ENCODE measurements at places on chromosomes 16 and 17.

- DNase-seq = peak; percentile 56
Observed at GRCh38 chr17:6456914-6457687, 12.8 kb downstream of the PIMREG start.

GRCh38 chr16:88503771-88504488 is 50.9 kb downstream of the ZFPM1 start:
- no peak for DNase-seq

- peak; percentile 11 for DNase-seq
Observed at GRCh38 chr17:72913142-72913682, 179.3 kb downstream of the SLC39A11 start.

DNA sequence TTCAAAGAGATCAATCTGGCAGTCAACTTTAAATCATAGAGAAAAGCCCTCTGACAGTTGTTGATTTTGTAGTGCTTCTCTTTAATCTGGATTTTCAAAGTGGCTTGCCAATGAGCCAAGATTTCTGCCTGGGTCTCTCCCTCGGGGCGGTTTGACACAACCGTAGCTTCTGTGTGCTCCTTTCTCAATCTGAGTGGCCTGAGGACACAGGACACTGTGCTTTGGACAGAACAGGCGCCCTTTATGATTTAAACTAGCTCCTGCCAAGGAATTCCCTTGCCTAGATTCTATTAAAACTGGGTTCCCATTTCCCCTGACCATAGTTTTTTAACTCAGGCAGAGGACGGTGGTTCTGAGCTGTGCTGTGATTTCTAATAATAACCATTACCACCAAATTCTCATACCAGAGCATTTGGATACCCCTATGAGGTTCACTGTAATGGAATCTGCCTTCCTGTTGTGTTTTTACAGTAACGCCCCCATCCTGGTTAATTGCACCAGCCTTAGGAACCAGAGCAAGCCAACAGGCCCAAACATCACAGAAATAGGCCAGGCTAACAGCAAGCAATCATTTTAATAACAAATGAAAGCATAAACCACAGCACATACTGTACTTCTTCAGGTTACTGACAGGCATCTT is 4.0 kb downstream of the ZFHX3 start:
- peak; percentile 80 for DNase-seq

DNA sequence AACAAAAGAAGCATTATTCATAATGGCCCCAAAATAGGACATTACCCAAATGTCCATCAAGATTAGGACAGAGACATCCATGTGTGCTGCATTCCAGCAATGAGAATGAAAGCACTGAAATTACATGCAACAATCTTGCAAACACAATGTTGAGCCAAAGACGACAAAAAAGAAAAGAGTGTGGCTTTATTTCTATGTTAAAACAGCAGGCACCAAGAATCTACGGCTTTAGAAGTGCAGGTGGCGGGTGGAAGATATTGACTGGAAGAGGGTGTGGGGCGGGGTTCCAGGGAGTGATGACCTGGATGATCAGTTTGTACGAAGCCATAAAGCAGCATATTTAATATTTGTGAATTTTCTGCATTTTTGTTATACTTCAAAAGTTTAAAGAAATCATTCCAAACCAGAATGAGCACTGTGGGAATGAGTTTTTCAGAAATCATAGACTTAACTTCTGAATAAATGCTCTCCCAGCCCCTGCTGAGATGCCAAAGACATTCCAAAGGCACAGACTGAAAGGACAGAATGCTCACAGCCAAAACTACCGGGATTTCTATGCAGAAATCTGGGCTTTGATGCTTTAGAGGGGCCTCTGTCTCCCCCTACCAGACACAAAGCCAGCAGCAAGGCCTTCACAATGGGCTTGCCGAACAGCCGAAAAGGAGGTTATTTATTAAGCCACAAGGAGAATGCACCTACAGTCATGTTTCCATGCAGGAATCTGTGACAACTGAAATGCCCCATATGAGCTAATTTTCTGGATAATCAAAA is 361.6 kb downstream of the GRIN2A start:
- DNase-seq = no peak

- no peak for DNase-seq
Observed at GRCh38 chr16:72987480-72987901, 60.4 kb downstream of the ZFHX3 start.

- DNase-seq = no peak
Observed at GRCh38 chr17:74431568-74432423, at the start of gene GPRC5C. TSS of gene GPRC5C (plus strand) at chr17:74432088. CDS start at chr17:74439777, 7,689 bp downstream.

GRCh38 chr16:11159282-11159681 is 96.7 kb downstream of the SOCS1 start:
- no peak for DNase-seq

DNA sequence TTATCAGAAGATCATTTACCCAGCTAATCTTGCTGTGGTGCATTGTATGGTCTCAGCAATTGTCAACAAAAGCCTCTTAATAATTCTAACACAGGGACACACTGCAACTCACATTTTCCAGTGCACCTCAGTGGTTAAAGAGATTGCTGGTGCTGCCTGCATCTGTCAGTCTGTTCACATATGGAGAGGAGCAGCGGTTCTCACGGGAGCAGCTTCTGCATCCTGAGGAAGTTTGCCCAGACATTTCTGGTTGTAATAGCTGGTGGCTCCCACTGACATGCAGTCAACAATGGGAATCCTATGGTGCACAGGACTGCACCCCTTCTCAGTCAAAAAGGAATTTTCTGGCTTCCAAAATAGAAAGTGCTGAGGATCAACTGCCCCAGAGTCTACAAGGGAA is 7.8 kb downstream of the GGA2 start:
- DNase-seq = no peak

DNA sequence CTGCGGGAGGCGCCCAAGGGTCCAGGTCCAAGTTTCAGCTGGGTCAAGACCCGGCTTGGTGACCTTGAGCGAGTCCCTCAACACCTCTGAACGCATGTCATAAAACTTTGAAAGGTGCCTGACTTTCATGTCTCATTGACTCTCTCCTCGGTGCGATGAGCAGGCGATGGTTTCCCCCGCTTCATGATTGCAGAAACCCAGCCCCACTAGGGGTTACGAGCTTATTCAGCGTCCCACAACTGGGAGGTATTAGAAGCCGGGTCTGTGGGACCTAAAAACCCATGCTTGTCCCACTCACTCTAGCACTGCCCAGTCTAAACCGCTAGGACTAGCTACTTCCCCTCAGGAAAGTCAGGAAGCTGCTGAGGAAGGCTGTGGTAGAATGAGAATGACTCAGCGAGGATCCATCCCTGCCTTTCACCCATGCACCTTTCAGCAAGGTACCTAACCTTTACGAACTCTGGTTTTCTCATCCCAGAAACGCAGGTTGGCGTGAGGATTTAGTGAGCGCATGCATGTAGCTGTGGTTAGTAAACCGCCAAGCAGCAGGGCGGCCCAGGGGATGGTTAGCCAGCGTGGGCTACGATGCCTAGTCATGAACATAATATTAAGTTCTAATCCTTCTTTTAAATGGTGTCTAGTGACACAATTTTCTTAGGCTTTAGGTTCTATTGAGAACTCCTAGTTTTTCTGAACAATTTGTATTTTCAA is 26.2 kb upstream of the RFFL start:
- peak; percentile 44 for DNase-seq

GRCh38 chr17:44677136-44677535 is 12.4 kb downstream of the CCDC43 start:
- DNase-seq = peak; percentile 67

GRCh38 chr17:59842901-59843652 is 49.7 kb downstream of the TUBD1 start:
- peak; percentile 98 for DNase-seq

GRCh38 chr17:30827082-30827481 is 2.6 kb upstream of the CRLF3 start:
- DNase-seq = no peak

DNA sequence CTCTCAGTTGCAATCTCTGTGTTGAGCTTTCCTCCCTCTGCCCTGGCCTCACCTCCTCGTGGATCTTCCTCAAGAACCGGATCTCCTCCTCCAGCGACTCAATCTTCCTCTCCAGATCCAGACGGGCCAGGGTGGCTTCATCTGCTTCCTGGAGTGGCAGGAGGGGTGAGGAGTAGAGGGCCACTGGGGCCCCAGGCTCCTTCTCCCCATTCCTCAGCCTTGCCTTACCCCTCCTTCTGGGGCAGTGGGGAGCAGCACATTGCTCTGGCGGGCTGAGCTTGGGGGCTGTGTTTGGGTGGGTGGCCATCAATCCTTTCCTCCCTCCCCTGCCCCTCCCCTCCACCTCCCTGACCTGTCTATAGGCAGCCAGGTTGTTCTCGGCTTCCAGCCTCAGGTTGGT is 1.6 kb downstream of the GFAP start:
- DNase-seq = no peak

GRCh38 chr17:15143524-15143923 is 121.6 kb downstream of the PMP22 start:
- no peak for DNase-seq

- DNase-seq = peak; percentile 79
Observed at GRCh38 chr16:16096121-16096857, 127.0 kb downstream of the ABCC6 start.

- no peak for DNase-seq
Observed at GRCh38 chr17:16652847-16653366, 743 bp downstream of the ZNF624 start.

- DNase-seq = no peak
Observed at GRCh38 chr16:13571036-13571435, 348.9 kb upstream of the ERCC4 start.

- DNase-seq = no peak
Observed at GRCh38 chr17:1638171-1638590, 7.4 kb downstream of the SCARF1 start.

DNA sequence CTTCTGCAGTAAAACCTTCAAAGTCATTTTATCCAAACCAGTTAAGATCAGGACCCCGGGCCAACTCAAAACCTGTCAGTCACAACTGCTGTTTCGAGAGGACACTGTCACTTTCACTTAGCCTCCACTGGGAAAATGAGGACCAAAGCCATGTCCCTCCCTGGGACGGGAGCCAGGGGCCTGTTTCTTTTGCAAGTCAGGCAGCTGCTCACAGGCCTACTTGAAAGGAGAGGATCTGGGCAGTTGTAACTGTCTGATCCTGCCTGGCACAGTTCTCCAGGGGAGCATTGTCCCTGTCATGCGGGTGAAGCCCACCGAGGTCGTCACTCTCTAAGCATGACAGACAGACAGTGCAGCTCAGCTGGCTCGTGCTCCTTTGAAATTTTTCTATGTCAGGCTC is 276.2 kb downstream of the NPIPA8 start:
- no peak for DNase-seq

DNA sequence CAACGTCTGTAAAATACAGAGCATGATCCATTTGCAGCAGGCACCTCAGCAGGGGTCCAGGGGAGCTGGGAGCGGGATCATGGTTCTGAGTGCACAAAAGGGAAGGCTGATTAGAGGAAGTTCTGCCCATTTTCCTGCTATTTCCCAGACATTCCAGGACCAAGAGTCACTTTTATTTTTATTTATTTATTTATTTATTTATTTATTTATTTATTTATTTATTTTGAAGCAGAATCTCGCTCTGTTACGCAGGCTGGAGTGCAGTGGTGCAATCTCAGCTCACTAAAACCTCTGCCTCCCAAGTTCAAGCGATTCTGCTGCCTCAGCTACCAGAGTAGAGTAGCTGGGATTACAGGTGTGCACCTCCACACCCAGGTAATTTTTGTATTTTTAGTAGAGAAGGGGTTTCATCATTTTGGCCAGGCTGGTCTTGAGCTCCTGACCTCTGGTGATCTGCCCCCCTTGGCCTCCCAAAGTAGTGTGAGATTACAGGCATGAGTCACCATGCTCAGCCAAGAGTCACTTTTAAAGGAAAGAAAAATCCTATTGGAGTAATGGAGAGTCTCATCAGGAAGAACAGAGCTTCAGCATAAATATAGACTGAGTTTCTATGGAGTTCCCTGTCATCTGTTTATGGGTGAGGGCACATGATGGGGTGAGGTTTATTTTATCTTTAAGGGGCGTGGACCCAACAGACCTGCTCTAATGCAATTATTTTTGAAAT is 355.2 kb downstream of the HAPSTR1 start:
- DNase-seq = no peak

DNA sequence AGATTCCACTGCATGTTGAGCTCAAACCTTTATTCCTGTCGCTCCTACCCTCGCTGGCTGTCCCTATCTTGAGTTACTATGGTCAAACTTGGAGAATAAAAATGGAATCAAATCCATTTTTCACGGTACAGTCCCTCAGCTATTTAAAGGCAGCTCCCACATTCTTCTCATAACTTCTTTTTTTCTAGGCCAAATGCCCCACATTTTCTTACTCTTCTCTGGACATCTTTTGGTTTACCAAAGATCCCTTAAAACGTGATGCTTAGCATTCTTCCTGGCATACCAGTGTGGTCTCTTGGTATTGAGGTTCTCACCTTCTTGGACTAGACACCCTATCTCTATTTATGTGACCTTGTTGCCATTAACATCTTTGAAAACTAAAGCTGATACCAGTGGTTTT is 48.3 kb upstream of the MAF start:
- DNase-seq = peak; percentile 39

GRCh38 chr17:64950871-64951270 is 31.6 kb upstream of the LRRC37A3 start:
- peak; percentile 61 for DNase-seq

GRCh38 chr17:15894258-15894657 is 50.7 kb upstream of the ADORA2B start:
- no peak for DNase-seq

DNA sequence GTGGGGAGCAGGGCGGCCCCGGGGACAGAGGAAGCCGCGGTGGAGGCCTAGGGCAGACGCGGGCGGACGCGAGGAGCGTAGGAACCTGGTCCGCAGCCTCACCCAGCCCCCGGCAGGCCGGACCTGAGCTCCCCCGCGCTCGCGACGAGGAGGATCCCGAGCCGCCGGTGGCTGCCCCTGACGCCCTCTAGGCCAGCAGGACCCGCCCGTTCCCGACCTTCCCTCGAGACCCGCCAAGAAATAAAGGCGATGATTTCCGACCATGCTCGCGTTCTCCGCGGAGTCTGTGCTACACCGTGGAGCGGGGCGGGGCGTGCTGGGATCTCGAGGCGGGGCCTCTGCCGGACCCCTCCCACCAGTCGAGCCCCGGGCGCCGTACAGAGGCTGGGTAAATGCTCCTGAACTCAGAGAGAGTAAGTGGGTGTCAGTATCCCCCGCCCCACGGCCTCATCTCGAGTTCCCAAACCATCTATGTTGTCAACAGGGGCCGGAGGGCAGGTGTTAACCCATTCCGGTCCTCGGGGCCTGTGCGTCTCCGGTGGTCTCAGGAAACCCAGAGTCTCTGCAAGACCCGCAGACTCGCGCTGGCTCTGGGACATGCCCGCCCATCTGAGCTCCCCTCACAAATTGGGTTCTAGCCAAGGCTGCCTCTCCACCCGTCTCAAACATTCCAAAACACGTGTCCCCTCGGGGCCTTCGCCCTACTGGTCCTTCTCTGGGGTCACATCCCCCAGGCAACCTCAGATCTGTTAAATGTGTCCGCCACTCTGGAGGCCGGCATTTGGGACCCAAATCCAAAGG is 13.7 kb downstream of the SYCE1L start:
- peak; percentile 31 for DNase-seq

- peak; percentile 66 for DNase-seq
Observed at GRCh38 chr17:9880582-9880999, 24.5 kb downstream of the RCVRN start.

DNA sequence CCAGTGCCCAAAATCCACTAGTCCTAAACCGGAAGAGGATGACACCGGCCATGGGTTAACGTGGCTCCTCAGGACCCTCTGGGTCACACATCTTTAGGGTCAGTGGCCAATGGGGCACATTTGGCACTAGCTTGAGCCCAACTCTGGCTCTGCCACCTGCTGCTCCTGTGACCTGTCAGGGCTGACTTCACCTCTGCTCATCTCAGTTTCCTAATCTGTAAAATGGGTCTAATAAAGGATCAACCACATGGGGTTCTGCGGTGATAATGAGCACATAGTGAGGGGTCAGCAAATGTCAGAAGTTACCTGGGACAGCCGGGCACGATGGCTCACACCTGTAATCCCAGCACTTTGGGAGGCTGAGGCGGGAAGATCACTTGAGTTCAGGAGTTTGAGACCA is 18.4 kb downstream of the QPRT start:
- no peak for DNase-seq

Data from fibroblast of skin of back (primary cell).